ENCODE measurements at places on chromosomes 3 and 15.
A peak's percentile ranks its signal among the peaks of the same experiment; 100 is the strongest.

GRCh38 chr3:182241196-182241765 is 529.6 kb downstream of the SOX2 start:
- DNase-seq, result no peak

DNA sequence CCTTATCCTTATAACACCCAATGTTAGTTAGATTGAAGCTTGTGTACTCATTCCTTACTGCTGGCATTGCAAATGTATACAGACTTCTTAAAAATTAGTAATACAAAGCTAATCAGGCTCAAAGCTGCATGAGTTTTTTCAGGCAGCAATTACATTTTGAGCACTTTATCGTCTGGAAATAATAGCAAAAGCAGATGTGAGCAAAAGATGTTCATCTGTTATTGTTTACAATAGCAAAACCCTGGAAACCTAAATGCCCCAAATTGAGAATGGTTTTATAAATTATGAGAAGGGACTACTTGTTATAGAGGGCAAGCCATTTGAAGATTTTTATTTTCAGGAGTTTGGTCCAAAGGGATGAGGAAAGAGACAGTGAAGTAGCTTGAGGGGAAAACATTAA is 126.4 kb downstream of the GADL1 start:
- no peak for DNase-seq

- DNase-seq, result no peak
These were observed 685.0 kb downstream of the PDCD6IP start for GRCh38 chr3:34483311-34483887.

- DNase-seq, result no peak
These were observed 211.7 kb downstream of the FGF12 start for GRCh38 chr3:192515664-192516045.

DNA sequence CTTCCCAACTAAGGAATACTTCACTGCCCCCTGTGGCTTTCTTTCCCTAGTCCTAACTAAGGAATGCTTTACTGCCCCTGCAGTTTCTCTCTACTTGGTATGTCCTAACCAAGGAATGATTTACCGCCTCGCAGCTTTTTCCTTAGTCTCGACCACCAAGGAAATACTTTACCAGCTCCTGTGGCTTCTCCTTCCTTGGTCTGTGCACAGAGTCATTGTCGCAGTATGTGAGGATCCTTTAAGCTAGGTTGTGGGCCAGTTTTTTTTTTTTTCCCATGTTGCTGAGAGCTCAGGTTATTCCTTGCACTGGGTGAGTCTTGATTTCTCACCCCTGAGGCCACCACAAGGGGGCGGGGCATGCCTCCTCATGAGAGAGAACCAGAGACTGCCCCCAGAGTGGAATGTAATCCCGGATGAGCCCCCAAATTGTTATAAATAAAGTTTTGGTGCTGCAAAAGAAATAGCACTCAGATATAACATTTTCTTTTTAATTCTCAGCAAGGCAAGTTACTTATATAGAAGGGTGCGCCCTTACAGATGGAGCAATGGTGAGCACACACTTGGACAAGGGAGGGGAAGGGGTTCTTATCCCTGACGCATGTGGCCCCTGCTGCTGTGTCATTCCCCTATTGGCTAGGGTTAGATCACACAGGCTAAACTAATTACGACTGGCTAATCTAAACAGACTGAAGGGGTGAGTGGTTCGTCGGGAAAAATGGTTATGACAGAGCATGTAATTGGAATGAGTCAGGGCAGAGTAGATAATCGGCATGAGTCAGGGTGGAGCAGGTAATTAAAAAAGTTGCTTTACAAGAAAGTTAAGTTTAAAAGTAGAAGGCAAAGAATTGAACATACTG is 27.0 kb downstream of the NDUFB4 start:
- DNase-seq, result no peak

DNA sequence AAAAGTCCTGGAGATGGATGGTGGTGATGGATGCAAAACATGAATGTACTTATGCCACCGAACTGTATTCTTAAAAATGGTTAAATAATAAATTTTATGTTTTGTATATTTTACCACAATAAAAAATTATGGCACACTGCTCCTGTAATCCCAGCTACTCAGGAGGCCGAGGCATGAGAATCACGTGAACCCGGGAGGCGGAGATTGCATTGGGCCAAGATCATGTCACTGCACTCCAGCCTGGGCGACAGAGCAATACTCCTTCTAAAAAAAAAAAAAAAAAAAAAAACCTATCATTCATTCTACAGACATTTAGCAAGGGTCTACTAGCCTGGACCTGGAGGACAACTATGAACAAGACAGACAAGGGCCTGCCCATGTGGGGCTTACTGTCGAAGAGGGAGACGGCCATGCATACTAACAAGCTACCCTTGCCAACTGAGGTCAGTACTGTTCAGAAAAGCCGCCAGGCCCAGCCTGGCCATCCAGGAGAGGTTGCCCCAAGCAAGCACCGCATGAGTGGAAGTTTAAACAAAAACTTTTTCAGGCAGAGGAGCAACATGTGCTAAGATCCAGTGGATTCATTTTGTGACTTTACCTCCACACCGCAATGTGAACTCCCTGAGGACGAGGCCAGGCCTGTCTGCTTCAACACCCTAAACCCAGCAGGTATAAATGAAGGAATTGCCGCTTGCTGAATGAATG is 2.8 kb upstream of the NEK4 start:
- DNase-seq, result no peak

DNA sequence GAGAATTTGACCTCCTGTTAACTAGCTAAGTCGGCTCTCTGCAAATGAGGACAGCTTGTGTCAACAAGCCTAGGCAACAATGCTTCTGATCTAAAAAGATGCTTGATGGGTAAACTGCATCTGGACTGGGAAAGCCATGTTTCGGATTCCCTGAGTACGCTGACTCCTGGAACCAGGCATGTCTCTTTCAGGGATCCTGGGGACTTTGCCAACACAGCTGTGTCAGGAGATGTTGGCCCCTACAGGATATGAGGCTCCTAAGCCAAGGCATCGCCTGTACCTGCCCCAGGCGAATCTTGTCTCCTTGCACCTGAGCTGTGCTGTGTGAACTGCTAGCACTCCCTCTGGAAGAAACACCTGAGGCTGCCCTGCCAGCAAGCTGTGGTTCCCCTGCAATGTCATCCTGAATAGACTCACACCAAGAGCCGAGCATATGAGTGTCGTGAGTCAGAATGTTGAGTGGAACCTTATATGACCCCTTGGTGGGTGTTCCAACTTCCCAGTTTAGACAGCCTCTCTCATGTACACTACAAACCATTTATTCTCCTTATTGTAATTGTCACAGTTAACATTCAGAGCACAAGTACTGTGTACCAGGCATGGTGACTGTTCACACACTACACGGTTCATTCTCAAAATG is 17.0 kb downstream of the EOGT start:
- no peak for DNase-seq

DNA sequence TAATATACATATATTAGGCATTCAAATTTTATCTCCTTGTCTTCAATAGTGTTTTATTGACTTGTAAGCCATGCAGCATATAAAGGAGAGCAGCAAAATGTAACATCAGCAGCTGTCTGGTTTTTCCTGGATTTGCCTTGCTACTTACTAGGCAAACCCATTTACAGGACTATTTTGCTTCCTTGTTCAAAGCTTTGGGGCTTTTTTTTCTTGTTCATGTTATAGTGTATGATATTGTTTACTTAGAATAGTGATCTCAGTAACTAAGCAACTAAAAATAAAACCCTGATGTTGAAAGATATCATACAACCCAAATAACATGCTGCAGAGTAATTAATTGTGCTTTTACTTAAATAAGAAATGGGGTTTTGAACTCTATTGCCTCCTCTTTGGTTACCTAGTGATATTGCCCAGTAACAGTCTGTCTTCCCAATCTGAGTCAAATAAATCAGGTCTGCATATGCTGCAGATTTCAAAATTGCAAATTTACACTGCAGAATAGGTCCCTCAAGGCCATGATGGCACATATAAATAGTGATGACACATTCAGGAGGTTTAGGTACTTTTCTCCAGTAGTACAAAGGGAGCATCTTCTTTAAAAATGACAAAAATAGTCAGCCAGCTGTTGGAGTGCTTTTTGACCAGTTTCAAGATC is 578.1 kb upstream of the NECTIN3 start:
- no peak for DNase-seq

DNA sequence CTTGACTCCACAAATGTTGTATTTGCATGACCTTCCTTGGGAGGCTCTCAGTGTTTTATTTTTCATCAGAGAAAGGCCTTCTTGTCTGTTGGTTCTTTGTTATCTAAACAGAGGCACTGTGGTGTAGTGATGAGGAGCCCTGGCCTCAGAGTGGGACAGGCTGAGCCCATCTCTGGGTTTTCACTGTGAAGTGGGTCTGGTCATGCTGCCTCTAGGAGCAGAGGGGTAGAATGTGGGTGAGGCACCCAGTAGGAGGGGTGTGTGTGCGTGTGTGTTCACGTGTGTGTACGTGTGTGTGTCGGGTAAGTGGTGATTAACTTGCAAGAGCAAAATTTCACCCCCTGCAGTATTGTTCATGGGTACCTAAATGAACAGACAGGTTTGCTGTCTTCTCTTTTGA is 14.4 kb downstream of the KLF13 start:
- DNase-seq, result no peak

DNA sequence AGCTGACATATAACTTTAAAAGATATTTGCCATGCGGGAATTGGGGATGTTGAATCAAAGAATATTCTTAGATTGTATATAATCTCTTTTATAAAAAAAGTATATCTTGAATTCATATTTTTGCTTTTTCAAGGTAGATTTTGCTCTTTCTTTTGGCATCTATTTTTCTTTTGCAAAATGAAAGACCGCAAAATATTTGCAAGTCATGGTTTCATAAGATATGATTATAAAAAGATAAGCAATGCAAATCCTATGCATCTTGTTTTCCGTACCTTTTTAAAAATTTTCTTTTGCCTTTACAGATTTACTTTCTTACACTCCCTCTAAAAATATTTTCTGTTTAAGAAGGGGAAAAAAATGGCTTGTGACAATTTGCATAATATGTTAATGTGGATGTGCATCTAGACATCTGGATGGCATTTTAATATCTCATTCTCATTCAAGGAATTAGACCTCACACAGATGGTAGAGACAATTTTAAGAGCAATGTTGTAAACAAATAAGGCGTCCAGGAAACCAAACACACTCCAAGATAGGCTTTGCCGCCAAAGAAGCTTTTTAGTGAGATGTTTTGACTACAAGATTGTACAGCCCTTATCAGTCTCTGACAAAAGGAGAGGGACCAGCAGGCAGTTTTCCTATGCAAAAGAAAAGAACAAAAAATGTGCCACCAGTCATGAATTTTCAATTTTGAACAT is 371.1 kb downstream of the CHL1 start:
- no peak for DNase-seq

GRCh38 chr15:66848686-66849392 is 146.8 kb downstream of the SMAD6 start:
- no peak for DNase-seq

DNA sequence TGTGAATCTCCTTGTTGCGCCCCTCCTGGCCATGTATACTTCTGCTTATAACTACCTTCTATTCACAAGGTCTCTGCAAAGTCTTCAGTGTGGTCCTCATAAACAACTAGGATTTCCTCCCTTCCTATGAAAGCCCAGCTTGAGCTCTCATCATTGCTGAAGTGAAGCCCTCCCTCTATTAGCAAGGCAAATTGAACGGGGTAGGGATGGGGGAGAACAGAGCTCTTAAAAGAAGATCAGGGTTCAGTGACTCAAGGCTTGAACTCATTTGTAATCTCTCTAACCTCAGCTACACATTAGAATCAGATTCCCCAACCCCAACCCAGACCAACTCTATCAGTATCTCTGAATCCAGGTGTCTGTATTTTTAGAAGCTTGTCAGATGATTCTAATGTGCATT is 88.3 kb upstream of the ST8SIA2 start:
- no peak for DNase-seq

GRCh38 chr3:17320266-17320665 is 422.2 kb downstream of the TBC1D5 start:
- no peak for DNase-seq

GRCh38 chr3:131072845-131073244 is 46.2 kb downstream of the NEK11 start:
- DNase-seq, result no peak

DNA sequence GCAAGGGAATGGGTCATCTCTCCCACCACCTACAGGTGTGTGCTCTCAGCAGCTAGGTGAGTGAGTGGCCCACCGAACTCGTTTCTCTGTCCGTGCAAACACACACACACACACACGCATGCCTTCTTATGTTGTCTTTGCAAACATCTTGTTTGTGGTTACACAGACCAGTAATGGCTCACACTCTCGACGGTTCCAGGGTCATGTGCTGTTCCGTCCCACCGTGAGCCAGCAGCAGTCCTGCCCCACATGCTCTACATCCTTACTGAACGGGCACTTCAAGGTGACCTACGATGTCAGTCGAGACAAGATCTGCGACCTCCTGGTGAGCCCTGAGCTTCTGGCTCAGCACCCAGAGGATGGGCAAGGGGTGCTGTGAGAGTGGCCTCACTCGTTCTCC is 4.3 kb downstream of the ITIH1 start:
- DNase-seq, result no peak

DNA sequence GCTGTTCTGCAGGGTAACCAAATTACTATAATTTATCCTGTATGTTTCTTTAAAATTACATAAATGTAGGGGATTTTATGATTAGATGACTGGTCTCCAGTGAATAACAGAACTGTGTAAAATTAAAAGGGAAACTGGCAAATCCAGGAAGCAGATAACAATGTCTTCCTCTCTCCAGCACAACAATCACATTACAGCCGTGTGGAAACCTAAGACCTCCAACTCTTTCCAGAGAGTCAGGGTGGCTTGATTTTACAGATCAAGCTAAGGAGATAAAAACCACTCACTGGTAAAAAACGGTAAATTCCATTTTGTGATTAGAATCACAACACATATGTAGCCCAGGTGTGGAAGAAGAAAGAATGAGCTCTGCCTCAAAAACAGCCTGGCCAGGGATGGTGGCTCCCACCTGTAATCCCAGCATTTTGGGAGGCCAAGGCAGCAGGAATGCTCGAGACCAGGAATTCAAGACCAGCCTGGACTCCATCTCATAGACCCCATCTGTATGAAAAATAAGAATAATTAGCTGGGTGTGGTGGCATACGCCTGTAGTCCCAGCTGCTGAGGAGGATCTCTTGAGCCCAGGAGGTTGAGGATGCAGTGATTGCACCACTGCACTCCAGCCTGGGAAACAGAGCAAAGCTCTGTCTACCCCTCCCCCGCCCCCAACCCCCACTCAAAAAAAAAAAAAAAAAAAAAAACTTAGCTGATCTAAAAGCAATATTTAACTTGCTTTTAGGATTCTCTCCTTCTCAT is 29.0 kb downstream of the IL17RD start:
- no peak for DNase-seq

DNA sequence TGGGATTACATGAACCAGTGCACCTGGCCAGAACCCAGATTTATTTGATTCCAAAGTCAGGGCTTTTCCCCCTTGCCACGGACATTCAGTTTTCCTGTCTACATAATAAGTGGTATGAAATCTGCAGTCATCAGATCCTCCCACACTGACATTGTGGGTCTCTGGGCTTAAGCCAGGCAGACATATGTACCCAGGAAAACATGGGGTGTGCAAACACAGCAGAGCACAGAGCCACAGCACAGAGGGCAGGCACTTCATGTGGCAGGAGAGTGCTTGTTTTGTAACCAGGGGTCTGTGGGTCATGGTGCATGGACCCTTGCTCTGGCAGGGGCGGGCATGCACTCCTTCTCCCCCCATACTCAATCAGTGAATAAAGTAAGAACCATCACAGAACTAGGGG is 6.1 kb upstream of the ABTB1 start:
- no peak for DNase-seq

GRCh38 chr15:63093486-63094205 is 28.0 kb upstream of the LACTB start:
- DNase-seq, result peak; percentile 77

GRCh38 chr3:107525644-107526305 is 3.0 kb downstream of the BBX start:
- no peak for DNase-seq

GRCh38 chr3:22632536-22632935 is 570.6 kb upstream of the UBE2E2 start:
- DNase-seq, result no peak
